ENCODE measurements at places on chromosomes 1 and 21.

GRCh38 chr1:28986306-28986910 is 72.0 kb downstream of the EPB41 start:
- DNase-seq, result no peak

GRCh38 chr1:70688580-70688979 is 277.5 kb downstream of the CTH start:
- DNase-seq, result no peak

DNA sequence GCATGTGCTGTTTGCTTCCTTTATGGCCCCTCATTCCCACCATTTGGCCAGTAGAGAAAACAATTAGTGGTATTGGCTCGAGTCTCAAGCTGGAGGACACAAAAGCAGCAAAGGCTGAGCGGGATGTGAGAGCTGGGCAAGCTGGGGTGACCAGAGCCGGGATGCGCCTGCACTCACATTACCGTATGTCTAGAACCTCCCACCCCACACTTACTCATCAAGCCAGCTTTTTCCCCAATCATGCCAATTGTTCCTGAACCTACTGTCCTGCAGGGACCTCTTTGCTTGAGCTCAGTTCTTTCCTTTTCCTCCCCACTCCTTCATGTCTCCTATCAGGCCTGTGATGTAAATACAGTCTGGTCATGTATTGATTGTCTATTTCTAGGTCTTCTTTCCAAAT is 45.9 kb downstream of the KIRREL1 start:
- DNase-seq, result no peak

DNA sequence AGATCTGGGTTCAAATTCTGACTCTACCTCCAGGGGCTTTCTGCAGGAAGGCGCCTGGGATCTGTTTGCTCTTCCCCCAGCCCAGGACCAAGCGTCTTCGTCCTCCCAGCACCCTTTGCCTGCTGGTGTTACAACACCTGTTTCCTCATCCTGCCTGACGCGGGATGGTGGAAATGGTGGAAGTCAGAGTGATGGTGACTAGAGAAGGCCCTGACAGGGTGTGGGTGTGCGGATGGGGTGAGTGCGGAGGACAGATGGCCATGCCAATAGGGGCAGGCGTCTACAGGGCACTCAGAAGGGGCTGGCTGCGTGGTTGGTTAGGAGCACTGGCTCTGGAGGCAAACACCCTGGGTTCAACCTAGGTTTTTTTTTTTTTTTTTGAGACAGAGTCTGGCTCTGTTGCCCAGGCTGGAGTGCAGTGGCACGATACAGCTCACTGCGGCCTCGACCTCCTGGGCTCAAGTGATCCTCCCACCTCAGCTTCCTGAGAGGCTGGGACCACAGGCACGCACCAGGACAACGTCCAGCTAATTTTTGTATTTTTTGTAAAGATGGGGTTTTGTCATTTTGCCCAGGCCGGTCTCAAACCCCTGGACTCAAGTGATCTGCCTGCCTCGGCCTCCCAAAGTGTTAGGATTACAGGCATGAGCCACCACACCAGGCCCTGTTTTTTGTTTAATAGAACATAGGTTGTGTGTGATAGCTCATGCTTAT is 1.5 kb downstream of the THEMIS2 start:
- no peak for DNase-seq

- no peak for DNase-seq
Measured at GRCh38 chr1:8687538-8687937, 129.9 kb downstream of the RERE start.

GRCh38 chr1:11407301-11407994 is 71.5 kb upstream of the DISP3 start:
- no peak for DNase-seq

DNA sequence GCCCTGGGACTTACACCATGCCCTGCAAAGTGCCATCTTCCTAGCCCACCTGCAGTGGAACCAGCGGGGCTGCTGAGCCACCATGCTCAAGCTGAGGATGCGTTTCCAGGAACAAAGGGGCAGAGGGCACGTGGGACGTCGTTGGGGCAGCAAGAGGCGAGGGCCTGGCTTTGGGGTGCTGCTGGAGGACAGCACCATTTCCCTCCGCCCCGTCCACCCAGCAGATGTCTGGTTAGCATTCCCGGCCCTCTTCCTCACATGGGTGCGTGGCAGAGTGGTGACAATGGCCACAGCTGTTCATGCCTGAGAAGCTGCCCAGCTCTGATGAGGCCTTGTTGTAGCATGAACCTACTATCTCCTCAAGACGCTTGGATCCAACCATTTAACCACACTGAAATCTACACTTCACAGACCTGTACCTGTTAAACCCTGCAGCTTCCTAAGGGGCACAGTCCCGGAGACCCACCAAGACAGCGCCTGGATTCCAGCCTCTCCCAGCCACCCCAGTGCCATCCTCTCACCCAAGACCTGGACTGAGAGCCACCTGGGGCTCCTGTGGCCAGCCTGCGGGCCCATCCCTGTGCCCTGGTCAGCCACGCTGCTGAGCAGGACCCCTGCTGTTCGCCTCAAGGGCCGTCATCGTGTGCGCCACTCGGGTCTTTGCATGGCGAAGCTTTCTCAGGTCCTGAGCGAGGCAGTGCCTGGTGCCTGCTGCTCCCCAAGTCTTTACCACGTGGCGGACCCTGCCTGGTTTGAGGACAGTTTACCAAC is 33.2 kb downstream of the SLC45A1 start:
- DNase-seq, result no peak

- DNase-seq, result no peak
Measured at GRCh38 chr1:45685308-45686014, 872 bp downstream of the GPBP1L1 start.

DNA sequence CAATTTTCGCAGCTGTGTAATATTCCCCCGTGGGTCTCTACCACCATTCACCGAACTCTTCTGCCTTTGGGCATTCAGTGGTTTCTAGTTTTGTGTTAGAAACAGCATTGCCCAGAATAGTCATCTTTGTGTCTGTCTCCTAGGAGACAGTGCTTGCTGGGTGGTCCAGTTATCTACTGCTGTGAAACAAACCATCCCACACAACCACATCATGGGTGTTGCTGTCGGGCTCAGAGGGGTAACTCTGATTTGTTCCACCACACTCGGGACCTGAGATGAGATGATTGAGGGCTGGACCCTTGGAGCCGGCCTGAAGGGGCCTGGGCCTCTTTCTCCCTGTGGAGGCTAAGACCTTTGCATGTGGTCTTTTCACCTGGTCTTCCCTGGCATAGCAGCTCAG is 427.2 kb upstream of the VAMP3 start:
- no peak for DNase-seq

DNA sequence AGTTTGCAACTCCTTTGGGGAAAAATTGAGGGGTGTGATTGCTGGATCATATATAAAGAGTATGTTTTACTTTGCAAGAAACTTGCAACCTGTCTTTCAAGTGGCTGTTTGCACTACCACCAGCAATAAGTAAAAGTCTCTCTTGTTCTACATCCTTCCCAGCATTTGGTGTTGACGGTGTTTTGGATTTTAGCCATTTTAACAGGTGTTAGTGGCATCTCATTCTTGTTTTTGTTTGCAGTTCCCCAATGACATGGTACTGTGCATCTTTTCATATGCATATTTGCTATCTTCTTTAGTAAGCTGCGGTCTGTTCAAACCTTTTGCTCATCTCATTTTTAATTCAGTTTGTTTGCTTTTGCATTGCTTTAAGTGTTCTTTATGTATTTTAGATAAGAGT is 535.5 kb downstream of the LRRIQ3 start:
- DNase-seq, result no peak

DNA sequence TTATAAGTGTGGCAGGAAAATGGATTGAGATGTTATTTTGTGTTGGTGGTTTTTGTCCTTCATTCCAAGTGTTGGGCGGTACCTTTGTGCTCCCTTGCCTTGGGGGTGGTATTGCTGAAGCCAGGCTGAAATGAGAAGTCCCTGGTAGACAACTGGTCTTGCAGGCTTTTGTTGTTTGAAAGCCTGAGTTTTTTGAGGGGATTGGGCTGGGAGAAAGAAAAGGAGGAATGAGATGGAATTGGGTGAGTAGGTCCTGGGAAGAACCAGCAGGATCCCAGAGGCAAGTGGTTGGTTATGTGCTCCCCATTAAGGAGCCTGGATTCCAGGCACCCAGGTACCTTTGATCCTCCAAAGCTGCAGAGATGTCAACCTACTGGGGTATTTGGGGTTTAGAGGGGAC is 93.7 kb upstream of the SLC2A1 start:
- DNase-seq, result no peak

DNA sequence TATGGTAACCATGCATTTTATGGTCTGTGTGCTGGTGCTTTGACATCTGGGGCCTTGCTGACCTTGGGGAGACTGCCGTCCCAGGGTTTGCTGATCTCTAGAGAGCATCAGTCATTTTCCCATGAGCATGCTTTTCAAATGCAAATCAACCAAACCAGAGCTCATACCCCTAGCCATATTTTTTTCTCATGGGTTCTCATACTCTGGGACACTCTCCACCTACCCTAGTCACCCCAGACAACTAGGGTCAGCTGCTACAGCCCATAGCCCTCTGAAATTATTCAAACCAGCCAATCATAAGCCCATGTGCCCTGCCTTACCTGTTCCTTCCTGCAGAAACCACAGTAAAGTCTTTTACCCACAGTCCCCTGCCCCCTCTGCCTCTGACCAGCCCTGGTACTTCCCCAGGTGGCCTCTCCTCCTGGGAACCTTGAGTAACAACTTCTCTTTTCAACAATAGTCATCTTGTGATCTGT is 132.0 kb downstream of the MAP3K21 start:
- no peak for DNase-seq

GRCh38 chr1:199041173-199041914 is 402.5 kb downstream of the PTPRC start:
- DNase-seq, result no peak

DNA sequence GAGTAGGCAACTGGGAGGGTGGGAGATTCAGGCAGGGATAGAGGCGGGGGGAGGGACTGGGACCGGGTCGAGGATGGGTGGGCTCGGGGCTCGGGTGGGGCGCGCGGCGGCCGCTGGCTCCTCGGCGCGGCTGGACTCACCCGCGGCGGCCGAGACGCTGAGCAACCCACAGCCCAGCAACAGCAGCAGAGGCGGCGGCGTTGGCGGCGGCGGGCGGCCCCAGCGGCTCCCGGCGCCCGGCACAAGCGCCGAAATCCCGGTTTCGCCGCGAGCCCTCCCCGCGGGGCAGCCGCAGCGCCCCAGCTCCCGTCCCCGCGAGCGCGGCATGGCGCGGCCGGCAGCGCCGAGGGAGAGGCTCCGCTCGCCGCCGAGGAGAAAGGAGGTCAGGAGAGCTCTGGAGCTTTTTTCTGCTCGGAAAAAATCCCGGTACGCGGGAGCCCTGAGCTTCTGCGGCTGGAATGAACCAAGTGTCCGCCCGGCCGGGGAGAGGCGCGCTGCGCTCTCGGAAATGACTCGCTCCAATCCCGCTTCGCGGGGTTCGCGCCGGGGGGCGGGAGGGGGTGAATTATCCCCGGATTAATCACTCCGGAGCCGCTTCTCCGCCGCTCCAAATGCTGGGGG is at the start of gene CSMD2:
Gene CSMD2 (minus strand): TSS at position 460 of the 621 bp plus-strand sequence. CDS start 133 bp downstream, at position 327.
- no peak for DNase-seq

- DNase-seq, result no peak
Measured at GRCh38 chr1:206001476-206001888, 1.7 kb downstream of the RAB7B start.

DNA sequence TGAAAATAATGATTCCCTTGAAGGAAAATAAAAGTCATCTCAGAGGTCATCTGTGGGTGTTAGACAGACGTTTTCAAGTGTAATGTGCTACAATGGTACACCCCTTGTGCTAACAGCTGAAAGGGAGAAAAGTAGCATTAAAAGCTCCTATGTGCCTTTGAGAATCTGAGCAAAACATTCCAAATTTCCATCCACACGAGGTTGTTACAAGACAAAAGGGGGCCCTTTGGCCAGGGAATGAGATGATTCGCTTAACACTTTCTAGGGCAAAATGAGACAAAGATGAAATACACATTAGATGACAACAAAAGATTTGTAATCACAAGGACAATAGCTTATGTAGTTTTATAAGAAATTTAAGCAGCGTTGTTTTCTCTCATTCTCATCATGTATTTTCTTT is 303.6 kb downstream of the LMX1A start:
- no peak for DNase-seq

DNA sequence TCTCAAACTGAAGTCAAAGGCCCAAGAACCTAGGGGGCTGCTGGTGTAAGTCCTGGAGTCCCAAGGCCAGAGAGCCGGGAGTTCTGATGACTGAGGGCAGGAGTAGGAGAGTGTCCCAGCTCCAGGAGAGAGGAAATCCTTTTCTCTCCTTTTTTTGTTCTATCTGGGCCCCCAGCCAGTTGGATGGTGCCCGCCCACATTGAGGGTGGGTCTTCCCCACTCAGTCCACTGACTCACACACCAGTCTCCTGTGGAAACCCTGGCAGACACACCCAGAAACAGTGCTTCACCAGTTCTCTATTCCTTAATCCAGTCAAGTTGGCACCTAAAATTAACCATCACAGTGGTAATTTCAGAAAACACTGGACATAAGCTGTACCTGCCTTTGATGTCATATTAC is 12.7 kb upstream of the WDR26 start:
- no peak for DNase-seq

DNA sequence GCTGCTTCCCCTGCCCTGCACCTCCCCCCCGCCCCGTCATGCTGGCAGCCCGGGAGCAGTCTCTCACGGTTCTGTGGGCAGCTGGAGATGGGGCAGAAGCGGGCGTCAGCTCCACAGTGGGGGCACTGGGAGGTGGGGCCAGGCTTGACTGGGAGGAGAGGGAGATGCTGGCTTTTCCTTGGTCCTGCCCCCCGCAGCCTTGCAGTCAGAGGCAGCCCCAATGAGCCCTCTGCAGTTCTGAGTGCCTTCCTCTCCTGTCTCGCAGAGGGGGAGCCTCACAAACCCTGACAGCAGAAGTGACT is 21.7 kb downstream of the ARHGEF10L start:
- no peak for DNase-seq

DNA sequence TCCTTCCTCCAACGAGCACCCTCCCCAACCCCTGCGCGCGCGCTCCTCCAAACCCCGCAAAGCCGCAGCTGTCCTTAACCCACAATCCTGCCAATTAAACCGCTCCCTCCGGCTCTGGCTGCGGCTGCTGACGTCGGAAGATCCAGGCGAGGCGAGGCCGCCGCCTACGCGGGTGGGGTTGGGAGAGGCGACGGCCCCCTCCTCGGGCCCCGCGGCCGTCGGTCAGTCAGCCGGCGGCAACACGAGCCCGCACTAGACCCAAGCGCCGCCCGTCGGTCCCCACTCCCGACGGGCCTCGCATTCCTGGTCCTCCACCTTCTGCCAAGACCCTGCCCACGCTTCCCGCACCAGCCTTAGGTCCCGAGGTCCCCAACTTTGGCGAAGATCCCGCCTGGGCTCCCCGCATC is 75.4 kb downstream of the VWA5B1 start:
- DNase-seq, result no peak

- no peak for DNase-seq
Measured at GRCh38 chr1:100995198-100995988, 30.2 kb downstream of the DPH5 start.

DNA sequence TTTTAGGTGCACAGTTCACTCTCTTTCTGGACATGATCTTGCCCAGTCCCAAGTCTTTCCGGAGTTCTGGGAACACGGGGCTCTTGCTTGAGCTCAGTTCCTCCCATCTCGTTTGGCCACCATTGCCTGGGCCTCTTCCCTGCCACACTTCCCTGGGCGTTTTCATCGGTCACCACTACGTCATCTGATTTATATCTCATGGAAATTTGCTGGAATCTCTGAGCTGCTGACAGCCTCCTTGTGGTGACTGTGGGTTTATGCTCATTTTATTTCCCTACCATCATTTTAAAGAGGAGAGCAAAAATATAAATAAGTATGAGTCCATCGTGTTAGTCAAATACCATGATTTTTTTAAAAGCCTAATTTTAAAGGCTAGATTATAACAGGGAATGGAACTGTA is 449.1 kb upstream of the KAZN start:
- no peak for DNase-seq
